ENCODE measurements at places on chromosomes 4 and X. TPM values are rescaled to one million over a fixed set of nuclear protein-coding genes. Genes with fewer than 3 reads are reported as not detected.

BEX1 gene
- 9.1 TPM for total RNA-seq

DNA sequence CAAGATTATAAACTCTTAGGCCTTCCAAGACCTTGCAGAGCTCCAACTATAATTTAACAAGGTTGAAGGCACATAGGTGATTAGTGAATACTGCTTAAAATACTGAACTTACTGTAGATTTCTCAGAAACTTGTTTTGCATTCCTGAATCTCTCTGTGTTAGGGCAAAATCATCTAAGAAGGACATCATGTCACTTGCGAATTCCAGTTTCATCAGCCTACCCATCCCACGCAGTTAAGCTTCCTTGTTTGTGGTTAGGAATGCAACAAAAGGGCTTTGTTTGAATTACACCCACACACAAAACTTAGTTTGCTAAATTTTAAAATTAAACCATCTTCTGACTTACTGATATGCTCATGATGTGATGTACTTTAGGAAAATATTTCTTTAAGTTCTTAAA, 174.0 kb downstream of the SOWAHB start:
- no peak for DNase-seq

DNA sequence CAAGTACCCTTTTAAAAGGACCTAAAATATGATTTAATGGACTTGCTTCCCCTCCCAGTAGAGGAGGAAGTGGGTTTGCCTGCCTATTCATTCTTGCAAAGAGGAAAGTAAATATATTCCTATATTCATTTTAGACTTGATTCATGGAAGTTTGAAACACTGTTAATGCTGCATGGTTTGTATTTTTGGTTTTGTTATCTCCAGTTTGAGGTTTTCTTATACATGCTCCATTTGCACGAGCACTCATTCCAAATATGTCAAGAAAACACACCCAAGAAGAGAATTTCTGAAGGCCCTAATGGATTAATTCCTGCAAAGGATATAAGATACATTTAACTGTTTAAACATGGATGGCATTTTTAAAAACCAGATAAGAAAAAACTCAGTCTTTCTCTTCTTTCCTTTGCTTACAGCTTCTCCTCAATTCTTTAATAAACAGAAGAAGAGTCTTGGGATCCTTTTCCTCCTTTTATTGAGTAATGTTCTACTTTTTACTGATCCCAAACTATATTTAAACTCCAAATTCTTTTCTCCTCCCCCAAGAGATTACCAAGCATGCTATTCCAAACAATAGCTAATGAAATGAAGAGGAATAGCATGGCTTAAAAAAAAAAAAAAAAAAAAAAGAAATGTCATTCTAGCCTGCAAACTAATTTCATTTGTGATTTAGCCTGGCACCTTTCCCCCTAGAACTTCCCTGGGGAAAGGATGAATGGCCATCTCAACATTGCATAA, 54.6 kb upstream of the LDB2 start:
- DNase-seq, result no peak

TEX13D gene
- not detected for total RNA-seq

DNA sequence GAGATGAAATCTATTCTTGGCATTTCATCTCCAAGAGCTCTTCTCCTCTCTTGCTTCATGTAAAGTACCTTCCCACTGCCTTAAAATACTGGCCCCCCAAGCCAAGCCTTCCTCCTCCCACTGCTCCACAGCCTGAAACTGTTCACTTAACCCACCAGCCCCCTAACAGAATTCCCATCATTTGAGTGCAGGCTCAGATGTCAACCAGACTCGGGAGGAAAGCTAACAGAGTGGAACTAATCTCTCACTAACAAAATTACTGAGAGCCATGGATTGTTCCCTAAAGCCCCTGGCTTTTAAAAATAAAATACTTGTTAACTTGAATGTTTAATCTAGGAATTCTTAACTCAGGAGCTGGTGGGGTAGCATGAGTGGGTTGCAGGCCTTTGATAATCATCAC, 7.1 kb upstream of the DCUN1D4 start:
- DNase-seq, result no peak

- no peak for DNase-seq
Observed at GRCh38 chr4:95190751-95191436, 357.9 kb downstream of the UNC5C start.

ENPP6 gene
- not detected for total RNA-seq

DNA sequence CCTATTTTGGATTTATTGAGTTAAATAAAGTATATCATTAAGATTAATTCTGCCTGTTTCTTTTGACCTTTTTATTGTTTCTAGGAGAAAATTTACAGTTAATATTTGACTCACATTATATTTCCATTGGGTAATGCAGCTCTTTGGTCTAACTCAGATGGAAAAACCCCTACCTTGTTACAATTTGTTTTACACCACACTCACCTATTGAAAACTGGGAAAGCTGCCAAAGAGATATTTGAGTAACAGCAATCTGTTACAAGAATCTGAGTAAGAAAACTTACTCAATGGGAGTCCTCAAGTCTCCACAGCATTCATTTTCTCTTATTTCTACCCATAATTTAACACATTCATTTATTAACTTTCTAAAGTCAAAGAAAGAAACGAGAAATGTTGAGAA, 108.0 kb upstream of the TLL1 start:
- peak; percentile 92 for DNase-seq

WDR19 gene
- 9.0 TPM for total RNA-seq

DNA sequence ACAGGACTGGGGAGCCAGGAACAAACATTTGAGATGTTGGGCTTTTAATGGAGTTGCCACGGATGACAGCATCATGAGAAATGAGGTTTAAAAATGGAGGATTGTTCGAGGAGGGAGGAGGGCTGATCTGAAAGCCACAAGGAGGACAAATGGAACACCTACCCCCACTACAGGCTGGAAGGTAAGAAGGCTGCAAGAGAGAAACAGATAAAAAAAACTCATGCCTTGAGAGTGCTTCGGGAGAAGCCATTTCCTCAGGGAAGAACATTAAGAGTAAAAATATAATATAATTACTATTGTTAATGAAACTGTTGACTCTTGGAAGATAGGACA, 119.5 kb upstream of the MAP9 start:
- DNase-seq, result no peak

NPY5R gene
- total RNA-seq, result 0.12 TPM
